ENCODE measurements at places on chromosomes 7 and 10.

GRCh38 chr10:72275351-72276012 lies 1.8 kb downstream of the DDIT4 start:
- peak; percentile 59 for DNase-seq

DNA sequence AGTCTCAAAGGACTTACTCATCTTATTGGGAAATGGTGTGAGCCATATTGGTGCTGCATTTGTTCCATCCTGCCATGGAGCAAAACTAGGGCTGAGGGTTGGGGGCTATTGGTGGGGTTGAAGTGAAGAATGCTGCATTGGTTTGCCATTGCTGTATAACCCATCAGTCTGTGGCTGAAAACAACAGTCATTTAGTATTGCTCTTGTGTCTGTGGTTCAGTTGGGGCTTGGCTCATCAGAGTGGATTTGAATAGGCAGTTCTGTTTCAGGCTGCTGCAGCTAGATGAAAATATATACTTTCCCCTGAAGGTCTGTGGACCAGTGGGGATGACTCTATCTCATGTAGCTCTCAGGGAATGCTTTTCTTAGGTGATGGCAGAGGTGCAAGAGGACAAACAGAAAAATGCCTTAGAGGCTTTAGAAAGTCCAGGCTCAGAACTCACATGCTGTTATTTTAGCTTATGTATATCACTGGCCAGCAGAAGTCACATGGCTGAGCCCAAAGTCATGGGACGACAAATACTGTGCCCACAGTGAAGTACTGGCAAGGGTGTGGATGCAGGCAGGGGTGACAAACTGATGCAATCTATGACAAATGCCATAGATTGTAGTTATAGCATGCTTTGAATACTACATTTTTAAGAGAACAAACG lies 15.2 kb upstream of the EXOC6 start:
- DNase-seq, result no peak

GRCh38 chr7:142506601-142507000 lies 242.7 kb upstream of the PRSS1 start:
- DNase-seq, result no peak

- no peak for DNase-seq
Observed at GRCh38 chr10:102676534-102677315, 32.4 kb downstream of the TRIM8 start.

DNA sequence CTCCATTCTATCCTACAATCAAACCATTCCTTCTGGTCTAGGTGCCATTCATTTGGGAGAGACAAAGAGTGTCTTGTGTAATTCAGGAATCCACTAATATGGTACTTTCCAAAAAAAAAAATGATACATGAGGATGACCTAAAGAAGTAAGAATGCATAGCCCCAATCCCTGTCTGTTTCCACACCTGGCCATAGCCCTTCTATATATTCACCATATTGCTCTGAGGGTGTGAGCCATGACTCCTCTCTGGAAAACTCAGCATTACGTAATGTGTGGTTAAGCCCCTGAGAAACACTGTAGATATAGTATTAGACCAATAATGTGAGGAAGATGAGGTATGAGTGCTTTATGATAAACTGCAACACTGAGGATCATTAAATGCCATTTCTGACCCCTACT lies 592.7 kb downstream of the INHBA start:
- DNase-seq, result no peak

- no peak for DNase-seq
Observed at GRCh38 chr10:74223755-74224529, 72.9 kb downstream of the ADK start.

DNA sequence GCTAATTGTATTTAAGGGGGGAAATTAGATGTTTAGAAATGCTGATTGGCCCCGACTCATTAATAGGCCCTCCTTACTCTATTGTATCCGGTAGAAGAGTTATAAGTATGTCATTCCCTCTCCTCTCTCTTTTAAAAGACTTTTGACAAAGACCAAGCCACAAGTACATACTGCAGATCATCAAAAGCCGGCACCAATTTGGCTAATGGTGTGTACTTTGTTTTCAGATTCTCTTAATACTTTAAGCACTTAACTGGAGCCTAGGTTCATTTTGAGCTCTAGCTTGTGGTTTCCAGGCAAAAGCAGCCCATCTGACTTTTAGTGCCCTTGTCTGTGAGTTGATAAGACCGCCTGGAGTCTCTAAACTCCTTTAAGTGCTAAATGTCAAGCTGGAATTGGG lies 210.0 kb upstream of the LYZL1 start:
- DNase-seq, result no peak

DNA sequence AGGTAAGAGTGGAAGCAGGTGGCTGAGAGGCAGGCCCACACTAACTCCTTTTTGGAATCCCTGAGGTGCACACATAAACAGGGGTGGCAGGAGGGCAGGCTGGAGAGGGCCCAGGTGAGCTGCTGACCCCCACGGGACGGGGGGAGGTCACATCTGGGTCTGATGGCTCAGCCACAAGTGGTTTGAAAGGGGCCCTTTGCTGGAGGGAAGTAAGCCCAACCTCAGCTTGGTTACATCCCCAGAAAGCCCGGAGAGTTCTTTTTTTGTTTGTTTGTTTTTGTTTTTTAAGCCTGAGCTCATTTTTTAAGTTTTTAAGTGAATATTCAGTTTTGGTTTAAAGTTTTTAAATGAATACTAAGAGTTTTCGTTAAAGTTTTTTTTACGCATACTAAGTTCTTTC lies 72.8 kb upstream of the CUX1 start:
- DNase-seq, result no peak

- DNase-seq, result no peak
Observed at GRCh38 chr10:132648851-132649528, 111.4 kb downstream of the INPP5A start.

DNA sequence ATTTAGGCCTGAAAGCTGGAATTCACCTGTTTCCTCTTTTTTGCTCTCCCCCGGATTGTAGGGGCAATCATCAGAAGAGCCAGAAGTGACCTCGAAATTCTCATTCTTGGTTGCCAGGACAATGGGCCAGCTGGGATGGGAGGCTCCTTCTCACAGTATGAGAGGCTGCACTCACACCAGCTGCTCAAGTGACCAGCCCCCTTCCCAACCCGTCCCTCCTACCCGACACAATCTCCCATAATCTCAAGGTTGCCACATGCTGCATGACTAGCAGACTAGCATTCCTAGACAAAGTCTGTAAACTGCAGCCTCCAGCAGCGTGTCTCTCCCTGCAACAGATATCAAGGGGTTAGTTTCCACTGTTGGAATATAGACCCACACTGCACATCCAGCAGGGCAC lies 110.3 kb downstream of the C1GALT1 start:
- no peak for DNase-seq

- no peak for DNase-seq
Observed at GRCh38 chr10:12255048-12255447, 59.1 kb downstream of the CDC123 start.

GRCh38 chr7:128948312-128948973 lies 10.7 kb downstream of the IRF5 start:
- DNase-seq, result no peak

DNA sequence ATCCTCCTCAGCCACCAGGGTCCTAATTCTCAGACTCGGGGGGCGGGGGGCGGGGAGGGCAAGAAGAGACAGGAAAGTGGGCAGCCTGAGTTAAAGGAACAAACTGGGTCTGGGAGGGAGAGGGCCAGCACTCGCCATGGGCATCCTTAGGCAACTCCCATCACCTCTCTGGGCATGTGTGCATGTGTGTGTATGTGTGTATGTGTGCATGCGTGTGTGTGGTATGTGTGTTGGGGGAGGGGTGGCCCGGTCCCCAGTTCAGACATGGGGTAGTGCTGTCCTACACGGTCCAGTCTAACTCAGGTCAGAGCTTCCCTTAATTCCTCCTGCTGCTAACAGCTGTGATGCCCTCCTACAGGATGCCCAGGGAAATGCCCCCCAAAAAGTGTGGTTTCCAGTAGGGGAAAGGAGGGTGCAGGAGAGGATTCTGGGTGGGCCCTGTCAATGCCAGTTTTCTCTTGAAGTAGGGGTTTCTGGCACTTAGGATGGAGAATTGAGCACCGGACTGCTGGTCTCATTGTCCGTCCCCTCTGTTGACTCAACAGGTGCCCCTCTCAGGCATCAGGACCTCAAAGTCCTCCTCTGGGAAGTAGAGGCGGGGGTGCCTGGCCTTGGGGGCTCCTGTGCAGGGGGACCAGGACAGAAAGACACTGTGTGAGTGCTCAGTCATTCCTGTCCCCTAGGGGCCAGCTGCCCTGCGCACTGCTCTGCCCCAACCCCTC lies 15.1 kb upstream of the ZMIZ1 start:
- no peak for DNase-seq

GRCh38 chr10:105844241-105844640 lies 1203.2 kb downstream of the SORCS3 start:
- no peak for DNase-seq

GRCh38 chr7:151390598-151391357 lies 19.1 kb downstream of the WDR86 start:
- peak; percentile 70 for DNase-seq

Measured in K562 (cell line).